ENCODE measurements at places on chromosomes 13 and 19.

DNA sequence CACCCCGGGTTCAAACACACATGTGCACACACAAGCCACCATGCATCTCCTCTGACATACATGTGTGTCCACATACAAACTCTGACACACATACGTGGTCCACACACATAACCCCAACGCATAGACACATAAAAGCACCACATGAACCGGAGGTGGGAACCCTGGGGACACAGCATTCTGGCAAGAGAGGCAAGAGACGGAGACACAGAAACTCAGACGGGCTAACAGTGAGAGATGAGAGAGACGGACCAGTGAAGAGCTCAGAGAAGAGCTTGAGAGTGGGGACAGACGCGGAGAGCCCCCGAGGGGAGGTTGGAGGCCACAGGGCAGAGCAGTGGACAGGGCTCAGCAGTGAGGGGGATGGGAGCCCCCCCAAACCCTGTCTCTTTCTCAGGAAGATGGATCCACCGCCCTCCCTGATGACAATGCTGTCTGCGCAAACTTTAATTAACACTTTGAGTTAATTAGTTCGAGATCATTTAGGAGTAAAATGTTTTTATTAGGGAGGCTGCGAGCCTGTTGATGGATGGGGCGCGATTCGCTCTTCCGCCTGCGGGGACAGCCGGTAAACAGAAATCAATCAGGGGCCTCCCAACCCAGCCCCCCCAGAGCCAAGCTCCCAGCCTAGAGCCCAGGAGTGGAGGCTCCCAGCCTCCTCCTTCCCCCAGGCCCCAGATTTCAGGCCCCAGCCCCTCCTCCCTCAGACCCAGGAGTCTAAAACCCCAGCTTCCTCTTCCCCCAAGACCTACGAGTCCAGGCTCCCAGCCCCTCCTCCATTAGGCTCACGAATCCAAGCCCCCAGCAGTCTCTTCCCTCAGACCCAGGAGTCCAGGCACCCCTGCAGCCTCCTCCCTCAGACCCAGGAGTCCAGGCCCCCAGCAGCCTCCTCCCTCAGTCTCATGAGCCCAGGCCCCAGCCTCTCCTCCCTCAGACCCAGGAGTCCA is 9.5 kb upstream of the ERFL start:
- no peak for DNase-seq

- no peak for DNase-seq
Observed at GRCh38 chr19:35790981-35791813, 15.8 kb downstream of the ARHGAP33 start.

DNA sequence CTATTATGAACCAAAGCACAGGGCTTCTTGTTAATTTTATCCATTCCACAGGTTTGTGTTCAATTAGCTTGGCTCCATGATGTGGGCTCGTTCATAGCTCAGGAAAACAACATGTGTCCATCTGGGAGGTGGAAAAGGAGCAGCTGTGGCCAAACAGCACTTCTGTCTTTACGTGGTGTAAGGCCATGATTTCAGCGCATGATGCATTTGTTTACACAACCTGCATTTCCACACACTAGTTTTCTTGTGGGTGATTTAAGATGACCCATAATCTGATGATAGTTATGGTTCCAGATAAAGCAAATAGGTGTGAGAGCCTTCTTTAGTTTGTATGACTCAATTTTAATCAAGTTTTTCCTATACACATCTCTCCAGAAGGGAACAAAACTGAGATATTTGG is 101.7 kb downstream of the TNFRSF19 start:
- no peak for DNase-seq

DNA sequence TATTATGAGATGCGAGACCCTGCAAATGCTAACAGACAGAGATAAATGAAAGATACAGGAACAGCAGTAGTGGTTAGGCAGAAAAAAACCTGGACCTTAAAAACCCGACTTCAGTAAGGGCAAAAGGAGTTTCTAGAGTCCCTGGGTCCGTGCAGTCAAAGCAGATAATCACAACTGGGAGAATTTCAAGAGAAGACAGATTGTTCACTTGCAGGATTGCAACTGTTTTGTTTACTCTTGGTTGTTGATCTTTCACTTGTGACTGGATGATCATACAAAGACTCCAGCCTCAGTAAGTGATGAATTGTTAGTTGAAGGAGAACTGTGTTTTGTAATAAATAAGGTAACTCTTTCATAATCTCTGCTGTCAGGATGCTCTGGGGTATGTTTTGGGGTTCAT is 135.1 kb downstream of the GPC6 start:
- no peak for DNase-seq

DNA sequence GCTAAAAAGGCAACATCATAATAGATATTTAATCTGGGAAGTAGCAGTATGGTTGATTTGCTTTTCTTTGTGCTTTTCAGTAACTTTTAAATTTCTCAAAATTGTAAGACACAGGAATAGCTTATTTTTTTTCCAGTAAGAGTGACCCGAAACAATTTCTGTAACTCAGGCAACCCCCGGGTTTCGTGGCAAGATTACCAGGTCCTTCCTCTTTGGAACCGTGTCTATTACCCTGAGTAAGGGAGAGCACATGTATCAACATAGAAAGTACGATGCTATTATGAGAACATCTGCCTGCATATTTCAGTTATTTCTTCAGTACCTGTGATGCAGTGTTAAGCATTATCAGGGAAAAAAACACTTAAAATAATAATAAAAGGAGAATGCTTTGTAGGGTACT is 64.1 kb downstream of the DOCK9 start:
- no peak for DNase-seq

GRCh38 chr13:80177327-80177726 is 163.6 kb downstream of the SPRY2 start:
- DNase-seq: no peak

DNA sequence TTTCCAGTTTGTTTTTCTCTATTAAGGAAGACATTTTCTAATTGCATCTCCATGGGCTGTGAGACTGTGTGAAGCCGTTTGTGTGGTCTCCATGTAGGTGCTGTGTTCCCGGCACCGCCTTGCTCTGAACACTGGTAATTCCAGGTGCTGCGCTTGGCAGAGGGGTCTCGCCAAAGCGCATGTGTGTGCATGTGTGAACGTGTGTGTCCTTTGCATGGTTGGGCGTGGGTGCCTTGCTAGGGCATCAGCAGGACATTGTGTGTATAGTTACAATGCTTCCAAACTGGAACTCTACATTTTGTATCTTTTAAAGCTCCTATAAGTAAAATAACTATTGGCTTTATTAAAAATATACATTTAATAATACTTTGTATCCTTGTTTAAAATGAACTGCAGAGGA is 9.8 kb upstream of the GPI start:
- no peak for DNase-seq

DNA sequence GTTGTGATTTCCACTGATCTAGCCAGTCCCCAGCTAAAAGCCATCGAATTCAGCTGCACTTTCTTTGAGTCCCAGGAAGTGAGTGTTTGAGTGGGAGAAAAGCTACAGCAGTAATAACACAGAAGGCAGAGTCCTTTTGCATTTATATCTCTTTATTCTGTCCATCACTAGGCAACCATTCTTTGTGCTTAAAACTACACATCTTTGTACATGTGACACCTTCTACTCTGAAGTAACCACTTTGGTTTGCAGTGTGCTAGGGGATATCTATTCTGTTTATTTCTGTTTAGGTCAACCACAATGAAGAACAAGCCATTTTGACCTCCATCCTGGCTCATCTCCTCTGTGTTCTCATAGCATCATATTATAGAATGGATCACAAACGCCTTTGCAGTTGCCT is 226.0 kb upstream of the SERP2 start:
- DNase-seq: no peak

DNA sequence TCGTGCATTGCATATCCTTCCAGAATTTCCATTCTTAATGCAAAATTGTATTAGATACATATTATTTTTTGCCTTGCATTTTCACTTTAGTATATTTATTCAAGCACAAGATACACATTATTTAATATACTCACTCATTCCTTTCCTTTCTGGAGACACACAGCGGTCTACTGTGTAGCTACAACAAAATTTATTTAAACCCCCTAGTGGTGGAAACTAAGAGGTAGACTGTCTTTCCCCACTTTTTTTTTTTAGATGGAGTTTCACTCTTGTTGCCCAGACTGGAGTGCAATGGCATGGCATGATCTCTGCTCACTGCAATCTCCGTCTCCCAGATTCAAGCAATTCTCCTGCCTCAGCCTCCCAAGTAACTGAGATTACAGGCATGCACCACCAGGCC is 2040.3 kb upstream of the PCDH20 start:
- no peak for DNase-seq

DNA sequence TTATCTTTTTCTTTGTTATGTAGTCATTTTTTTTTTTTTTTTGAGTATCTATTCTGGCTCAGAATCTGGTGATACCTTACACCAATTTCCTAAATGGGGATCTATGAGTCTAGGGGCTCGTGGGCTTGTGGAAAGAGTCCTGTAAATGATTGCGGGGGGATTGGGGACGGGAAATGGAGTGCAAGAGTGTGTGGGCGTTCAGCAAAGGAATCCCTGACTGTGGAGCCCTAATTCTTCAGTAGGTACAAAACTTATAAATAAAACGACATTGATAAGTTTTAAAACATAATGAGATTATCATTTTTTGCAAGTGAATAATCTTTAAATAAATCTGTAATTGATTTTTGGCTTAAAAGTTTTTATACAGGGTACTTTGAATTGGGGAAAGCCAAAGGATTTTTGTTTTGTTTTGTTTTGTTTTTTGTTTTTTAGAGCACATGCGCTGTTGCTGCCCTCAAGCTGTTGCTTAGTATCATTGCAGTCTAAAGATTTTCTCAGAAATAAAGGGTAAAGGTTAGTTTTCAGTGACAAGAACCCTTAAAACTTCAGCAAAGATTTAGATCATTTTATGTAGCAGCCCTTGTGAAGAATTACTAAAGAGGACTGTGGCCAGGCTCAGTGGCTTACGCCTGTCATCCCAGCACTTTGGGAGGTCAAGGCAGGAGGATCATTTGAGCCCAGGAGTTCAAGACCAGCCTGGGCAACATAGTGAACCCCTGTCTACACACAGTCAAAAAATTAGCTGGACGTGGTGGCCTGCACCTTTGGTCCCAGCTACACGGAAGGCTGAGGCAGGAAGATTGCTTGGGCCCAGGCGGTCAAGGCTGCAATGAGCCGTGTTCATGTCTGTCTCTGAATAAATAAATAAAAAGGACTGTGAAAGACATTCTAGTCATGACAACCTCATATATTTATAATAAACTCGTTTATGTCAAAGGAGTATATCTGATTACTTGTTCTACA is 1.7 kb downstream of the ERCC5 start:
- no peak for DNase-seq

DNA sequence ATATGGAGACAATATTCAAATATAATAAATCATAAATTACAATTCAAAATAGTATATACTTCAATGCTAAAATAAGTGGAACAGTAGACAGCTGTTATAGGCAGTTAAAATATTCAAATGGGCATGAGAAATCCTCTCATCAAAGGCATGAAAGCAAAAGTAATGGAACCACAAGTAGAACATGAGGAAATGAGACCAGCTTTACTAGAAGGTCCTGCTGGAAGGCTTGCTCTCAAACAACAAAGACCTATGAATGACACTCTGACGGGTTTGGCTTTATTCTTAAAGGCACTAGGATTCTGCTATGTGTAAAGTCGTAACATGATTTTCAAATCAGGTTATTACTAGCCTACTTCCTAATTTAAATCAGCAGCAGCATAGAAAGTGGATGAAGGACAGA is 148.1 kb downstream of the VWA8 start:
- DNase-seq: no peak

DNA sequence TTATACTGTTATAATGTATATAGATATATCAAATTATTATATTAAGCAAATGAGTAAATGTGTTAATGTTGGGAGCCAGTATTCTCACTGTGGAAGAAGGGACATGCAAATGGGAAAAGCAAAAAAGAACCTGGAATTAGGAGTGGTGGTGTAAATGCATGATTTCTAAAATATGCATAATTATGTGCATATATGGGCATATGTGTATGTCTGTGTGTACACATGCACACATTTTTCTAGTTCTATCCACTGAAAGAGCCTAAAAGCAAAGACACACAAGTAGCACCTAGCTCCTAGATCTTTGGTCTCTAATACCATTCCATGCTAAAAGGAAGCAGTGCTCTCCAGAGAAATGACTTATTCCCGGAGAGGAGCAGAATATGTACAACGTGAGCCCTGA is 38.3 kb upstream of the CEACAM20 start:
- no peak for DNase-seq

DNA sequence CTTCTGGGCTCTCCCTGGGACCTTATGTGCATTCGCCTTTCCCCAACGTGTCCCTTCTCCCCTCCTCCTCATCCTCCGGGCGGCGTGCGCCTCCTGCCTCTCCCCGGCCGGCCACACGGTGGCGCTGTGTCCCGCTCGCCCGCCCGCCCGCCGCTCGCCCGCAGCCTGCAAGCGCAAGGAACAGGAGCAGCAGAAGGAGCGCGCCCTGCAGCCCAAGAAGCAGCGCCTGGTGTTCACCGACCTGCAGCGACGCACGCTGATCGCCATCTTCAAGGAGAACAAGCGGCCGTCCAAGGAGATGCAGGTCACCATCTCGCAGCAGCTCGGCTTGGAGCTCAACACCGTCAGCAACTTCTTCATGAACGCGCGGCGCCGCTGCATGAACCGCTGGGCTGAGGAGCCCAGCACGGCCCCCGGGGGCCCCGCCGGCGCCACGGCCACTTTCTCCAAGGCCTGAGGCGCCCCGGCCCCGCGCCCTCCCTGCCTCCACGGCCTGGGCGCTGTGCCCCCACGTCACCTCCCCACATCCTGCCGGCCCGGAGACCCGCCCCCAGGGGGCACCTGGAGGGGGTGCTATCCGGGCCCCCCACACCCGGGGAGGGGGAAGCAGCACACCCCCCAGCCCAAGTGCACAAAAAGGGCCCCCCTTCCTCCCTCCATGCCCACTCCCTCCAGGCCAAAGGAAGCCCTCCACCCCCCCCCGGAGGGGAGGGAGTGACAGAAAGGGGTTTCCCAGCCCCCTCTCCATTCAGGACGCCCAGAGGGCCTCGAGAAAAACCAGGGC is 21.9 kb downstream of the ONECUT3 start:
- DNase-seq: no peak

GRCh38 chr13:50527188-50527587 is 316.3 kb downstream of the DLEU7 start:
- no peak for DNase-seq

DNA sequence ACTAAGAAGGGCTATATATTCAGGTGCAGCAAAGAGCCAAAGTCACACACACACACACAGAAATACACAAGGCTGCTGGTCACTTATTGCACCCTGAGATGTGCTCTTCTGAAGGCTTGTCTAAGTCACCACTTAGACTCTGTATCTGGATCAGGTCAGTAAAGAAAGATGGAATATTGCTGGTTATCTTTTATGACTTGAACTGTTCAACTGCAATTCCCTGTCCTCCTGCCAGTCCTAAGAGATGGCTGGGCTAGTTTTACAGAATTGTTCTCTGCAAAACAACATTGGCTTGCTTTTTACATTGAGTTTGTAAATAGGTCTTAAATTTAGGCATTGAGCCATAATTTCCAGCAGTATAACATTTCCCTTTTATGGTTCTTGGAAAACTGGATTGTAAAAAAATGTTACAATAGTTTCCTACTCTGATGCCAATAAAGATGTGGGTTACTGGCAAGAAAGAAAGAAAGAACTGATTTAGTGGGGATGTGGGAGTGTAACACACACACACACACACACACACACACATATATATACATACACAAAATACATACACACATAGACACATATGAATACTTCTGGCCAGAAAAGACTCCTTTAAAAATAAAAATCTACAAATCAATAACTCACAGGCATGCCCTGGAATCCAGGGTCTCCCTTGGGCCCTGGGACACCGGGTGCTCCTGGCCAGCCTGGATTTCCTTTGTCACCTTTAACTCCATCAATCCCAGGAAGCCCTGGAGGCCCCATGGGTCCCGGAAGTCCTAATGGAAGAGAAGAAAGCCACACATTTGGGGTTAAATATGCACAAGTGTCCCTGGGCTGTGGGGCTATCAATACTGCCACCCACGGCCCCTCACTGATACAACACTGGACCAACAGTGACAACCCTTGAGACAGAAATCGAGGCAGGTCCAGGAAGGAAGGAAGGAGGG is 137.7 kb downstream of the COL4A1 start:
- DNase-seq: no peak

Measured in activated gamma-delta T cell treated with Interleukin-2 at 50 U/mL for 16 hours (primary cell).